ENCODE measurements at places on chromosomes 6 and 20.
A peak's percentile ranks its signal among the peaks of the same experiment; 100 is the strongest.

DNA sequence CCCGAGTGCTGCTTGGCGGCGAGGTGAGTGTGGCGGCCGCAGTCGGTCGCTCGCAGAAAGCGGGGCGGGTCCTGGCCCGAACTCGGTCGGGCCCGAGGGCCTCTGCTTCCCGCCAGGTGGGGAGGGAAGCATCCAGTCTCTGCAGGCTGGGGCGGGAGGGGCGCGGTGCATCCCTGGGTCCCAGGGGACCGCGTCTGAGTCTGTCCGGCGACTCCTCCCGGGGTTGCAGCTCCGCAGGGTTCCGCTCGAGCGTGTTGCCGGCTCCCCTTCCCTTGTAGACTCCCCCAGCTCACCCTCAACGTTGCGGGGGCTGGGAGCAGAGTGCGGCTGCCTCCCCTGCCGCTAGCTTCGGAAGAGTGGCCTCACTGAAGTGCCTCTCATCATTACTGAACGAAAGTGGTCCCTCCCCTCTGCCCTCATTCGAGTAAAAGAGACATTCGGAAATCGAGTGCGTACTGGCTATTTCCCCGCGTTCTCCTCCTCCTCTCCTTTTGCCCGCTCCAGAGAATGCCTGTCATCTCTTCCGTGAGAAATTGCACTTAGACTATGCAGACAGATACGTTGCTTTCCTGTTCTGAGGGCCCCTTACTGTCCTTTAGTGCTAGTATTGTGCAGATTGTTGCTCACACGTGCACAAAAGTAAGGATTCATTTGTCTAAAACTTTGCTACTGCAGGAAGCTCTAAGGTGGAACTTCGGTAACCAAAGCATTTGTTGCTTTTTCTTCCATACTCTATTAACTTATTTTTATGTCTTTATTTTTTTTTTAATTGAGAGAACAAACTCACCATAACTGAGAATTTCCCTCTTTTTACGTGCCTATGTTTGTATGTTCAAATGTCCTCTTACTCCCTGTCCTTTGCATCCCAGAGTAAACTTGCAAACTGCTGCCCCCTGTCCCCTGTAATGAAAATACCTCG, 751 bp downstream of the MAP3K4 start:
- DNase-seq = peak; percentile 3

GRCh38 chr20:31722257-31723068, at the start of gene BCL2L1:
BCL2L1 (minus strand) TSS chr20:31722868; CDS start chr20:31722218, 650 bp downstream.
- DNase-seq = no peak

GRCh38 chr6:146878952-146879340, 280.2 kb downstream of the ADGB start:
- no peak for DNase-seq

- DNase-seq = no peak
Measured at GRCh38 chr6:154319231-154319858, 37.3 kb downstream of the IPCEF1 start.

All from cerebellar nuclear complex (tissue), 1 donor.